GM12892 (cell line): ENCODE measurements at places on chromosomes 1 and 21.

- DNase-seq: no peak
Measured at GRCh38 chr1:11431941-11432507, 46.9 kb upstream of the DISP3 start.

DNA sequence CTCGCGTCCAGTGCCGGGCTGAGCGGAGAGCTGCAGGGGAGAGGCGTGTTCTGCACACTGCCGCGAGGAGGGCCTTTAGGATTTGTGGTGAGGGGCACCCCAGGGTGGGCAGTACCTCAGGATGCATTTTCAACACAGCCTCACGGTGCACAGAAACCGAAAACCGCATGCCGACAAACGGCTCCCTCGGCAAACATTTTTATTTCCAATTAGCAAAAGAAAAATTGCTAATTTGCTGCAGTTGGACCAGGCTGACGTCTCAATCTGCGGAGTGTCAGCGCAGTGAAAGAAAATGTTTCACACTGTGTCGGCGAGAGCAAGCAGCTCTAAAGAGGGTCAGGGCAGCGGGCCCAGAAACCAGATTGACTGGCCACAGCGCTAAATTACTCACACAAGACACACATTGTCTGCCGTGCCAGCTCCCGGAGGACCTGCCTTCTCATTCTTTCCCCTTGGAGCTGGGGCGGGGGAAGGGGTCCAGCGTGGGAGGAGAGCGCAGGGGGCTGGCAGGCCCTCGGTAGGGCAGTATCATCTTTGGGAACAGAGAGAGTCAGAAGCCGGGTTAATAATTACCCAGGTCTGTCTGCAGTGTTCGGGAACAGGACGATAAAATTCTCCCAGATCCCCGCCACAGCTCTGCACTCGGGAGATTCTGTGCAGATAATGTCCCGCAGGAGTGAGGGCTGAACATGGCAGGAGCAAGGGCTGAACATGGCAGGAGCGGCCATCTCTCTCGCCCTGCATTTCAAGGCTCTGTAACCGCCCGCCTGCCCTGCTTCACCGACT lies 150.2 kb downstream of the PRDM16 start:
- no peak for DNase-seq

- DNase-seq: no peak
Measured at GRCh38 chr1:14627608-14628489, 29.4 kb downstream of the KAZN start.

- no peak for DNase-seq
Measured at GRCh38 chr1:101798417-101798816, 198.3 kb downstream of the OLFM3 start.

DNA sequence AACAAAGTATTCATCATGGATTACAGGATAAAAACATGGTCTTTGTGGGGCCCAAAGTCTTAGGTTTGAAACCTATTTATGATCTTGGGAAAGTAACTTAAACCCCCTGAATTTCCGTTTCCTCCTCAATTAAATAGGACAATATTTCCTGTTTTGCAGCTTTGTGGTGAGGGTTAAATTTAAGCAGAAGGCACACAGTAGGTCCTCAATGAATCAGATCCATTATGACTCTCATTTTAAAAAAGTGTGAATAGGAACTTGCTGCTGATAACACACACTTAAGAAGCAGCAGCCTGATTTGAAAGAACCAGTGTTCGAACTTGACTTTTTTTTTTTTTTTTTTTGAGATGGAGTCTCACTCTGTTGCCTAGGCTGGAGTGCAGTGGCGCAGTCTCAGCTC lies 41.4 kb upstream of the VASH2 start:
- no peak for DNase-seq

DNA sequence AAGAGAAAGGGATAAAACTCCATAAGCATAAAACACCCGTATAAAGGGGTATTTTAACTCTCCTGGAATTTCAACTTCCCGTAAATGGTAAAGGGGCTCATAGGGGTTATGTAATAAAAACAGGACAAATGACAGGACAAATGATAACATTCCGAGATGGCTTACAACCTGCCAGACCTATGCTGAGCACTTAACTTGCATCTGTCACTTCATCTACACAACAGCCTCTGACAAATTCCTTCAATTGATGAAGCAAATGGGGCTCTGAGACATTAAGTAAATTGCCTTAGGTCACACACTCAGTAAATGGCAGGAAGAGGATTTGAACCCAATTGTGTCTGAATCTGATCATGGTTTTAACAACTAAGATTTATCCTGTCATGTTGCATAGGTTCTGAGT lies 327.6 kb upstream of the SNX7 start:
- no peak for DNase-seq

DNA sequence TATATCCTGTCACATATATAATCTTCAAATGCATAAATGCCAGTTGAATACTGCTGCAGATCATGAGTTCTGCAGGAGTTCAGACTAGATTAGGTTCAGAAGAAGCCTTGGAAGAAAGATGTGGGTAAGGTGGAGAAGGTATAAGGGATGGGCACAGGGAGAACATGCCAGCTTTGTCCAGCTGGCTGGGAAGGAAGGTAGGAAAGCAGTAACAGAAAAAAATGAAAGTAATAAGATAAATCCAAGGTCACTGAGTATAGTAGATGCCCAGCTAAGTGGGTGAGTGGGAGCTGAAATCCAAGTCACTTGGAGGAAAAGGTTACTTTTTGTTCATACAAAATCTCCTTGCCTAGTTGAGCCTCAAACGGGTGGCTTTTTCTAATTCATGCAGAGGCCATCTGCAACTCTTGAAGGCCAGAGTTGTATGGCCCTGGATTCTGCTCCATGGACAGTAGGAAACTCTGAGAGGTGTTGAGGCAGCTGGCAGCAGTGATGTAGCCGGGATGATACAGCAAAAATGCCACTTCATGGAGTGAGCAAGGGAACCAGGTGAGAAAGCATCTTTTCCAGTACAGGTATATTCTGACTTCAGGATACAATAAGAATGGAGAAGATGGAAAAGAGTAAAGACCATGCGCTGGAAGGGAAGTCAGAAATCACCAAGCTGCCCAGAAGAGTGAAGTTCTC lies 3.4 kb downstream of the RCSD1 start:
- no peak for DNase-seq

- DNase-seq: peak; percentile 82
Measured at GRCh38 chr1:167066333-167067122, 23.6 kb downstream of the GPA33 start.

DNA sequence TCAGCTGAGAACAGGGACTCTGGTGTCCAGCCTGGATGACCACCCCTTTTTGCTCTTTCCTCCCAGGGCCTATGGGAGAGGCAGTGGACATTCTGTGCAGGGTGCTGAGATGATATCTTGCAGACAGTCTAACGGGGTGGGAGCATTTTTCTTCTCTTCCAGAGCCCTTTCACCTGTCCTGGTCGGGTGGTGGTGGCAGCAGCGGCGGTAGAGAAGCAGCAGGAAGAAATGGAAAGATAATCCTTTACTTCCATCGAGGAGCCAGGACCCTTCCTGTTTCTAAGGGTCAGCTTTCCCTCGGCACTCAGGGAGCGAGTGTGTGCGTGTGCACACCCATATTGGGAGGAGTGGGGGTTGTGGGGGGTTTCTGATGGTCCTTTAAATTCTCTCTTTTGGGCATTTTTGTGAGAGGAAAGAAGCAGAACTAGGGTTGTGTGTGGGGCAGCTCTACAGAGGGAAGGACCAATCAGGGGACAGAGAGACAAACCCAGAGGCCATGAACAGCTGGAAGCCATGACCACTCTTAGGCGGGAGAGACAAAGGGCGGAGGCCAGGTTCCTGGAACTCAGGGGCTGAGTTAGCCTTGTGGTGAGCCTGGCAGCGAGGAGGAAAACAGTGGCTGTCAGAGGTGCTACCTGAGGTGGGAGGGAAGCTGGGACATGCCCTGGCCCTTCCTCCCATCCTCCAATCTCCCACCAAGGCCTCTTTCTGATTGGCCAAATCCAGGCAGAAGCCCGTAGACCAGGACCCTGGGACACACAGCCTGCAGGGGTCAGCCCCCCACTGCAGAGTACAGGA lies 31.2 kb upstream of the CSF3R start:
- no peak for DNase-seq

- peak; percentile 78 for DNase-seq
Measured at GRCh38 chr1:15525050-15526020, 1.3 kb upstream of the DNAJC16 start.

GRCh38 chr1:156794506-156795373 lies 21.9 kb downstream of the SH2D2A start:
- no peak for DNase-seq

DNA sequence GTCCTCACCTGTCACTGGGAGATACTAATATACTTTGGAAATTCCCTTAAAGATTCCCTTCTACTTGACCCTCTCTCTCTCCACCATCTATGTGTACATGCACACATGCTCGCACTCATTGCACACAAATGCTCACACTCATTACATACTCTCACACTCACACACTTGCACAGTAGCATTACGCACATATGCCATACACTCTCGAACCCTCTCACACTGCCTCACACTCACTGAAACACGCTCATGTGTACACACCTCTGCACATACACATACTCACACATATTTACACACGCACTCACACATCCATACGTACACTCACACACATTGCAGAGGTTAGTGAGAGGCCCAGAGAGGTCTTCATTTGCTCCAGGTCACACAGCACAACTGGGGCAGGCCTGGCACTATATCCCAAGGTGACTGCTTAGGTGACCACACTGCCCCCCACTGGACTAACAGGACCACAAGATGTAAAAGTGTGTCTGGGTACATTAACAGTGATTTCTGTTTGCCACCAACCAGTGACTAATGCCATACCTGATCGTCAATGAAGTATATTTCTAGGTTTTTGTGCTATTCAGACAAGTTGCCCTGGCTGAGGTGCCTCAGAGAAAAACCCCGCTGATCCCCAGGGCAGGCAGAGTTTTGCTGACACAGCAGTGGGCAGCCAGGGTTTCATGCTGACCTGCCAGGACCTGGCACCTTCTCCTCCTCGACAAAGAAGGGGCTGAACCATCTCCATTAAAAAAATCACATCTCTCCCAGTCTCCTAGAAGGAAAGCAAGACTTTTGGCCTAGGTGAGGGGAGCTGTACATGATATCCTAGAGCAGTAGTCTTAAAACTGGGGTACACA lies 28.5 kb upstream of the CAMK1G start:
- no peak for DNase-seq

- no peak for DNase-seq
Measured at GRCh38 chr1:223473601-223474344, 80.6 kb downstream of the CCDC185 start.

GRCh38 chr1:89890085-89890752 lies 69.4 kb downstream of the LRRC8D start:
- DNase-seq: no peak

DNA sequence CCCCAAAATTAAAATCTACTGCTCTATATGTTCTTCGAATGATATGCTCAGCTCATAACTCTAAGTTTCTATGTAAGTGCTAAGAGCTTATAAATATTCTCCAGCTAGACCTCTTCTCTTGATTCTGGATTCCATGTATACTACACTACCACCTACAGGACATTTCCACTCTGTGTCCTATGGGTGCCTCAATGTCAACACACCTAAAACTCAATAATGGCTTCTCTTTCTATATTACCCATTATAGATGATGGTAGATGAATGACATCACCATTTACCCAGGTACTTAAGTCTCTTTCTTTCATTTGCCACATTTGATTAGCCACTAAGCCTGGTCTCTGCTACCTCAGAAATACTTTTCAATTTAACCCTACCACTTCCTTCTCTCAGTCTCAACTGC lies 41.3 kb downstream of the TBX19 start:
- no peak for DNase-seq

DNA sequence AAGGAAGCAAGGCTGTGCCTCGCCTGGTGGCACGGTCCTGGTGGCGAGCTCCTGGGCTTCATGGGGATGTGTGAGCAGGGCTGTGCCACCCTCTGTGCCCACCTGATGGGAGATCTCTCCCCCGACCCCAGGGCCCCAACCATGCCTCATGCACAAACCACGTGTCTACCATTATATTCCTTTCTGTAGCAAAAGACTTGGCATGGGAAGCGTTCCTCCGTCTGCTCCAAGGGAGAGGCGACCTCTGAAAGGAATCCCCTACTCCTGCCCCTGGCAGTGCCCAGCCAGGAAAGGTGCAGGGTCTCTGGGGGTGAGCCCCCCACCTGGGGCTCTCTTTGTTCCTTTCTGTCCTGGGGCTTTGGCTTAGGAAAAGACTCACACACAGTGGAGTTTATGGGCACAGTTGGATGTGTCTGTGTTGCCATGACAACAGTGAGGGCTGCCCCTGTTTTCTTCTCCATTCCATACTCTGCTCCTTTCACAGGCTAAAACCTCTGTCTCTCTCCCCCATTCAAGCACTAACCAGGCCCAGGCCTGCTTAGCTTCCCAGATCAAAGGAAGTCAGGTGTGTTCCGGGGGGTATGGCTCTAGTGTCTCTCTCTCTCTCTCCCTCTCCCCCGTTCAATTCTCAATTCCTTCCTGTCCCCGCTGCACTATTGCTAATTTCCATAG lies 21.4 kb upstream of the LRRN2 start:
- no peak for DNase-seq

DNA sequence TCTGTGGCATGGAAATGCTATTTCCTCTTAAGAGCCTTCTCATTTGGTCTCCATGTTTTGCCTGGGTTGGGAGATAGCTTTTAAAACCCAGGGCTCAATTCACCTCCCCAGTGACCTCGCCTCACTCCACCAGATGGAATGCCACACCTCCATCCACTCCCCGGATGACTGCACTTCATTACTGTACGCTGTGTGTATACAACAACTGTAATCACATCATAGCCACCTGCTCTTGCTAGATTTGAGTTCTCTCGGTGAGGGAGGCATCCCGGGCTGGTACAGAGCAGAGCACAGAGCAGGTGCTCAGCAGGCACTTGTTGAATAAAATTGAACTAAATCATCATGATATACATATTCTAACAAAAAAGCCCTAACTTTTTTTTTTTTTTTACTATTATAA lies 26.0 kb downstream of the SDE2 start:
- DNase-seq: no peak
